ENCODE measurements at places on chromosomes 3 and 15.

GRCh38 chr3:157204431-157204830 lies 44.5 kb upstream of the CCNL1 start:
- no peak for DNase-seq

- DNase-seq = peak; percentile 47
Observed at GRCh38 chr3:197224034-197224444, 74.4 kb downstream of the DLG1 start.

- no peak for DNase-seq
Observed at GRCh38 chr15:90153658-90154057, 47.5 kb upstream of the SEMA4B start.

DNA sequence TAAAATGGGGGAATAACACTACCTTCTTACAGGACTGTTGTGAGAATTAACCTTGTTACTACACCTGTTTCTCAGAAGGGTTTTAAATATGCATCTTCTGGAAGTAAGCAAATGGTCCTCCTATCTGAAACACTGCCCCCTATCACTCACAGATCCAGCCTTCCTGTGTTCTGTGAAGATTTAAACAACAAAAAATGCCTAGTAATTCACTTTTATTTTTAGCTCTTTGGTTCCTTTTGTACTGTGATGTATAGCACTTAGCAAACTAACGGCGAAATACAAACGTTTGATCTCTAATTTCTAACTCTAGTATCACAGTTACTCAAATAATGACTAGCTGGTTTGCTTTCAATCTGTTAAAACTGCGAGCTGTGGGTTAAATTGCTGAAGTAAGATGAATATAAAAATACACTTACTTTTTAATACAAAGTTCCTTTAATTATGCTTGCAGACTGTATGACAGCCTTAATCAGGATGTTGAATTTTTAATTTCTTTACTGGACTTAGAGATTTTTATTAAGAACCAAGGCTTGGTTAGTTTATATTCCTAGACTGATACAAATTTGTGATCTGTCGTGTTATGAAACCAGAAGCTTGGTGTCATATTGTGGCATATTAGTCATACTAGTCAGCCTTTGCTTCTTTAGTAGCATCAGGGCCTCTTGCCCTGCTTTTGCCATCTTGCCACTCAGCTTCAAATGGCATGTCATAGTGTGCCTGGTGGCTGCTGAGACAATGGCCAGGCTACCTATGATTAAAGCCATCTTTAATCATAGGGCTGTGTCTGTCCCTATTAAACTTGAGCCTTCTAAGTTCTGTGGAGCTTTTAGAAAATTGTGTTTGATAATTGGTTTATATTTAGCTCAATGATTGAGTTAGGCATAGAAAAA lies 9.2 kb downstream of the EIF3J start:
- no peak for DNase-seq

DNA sequence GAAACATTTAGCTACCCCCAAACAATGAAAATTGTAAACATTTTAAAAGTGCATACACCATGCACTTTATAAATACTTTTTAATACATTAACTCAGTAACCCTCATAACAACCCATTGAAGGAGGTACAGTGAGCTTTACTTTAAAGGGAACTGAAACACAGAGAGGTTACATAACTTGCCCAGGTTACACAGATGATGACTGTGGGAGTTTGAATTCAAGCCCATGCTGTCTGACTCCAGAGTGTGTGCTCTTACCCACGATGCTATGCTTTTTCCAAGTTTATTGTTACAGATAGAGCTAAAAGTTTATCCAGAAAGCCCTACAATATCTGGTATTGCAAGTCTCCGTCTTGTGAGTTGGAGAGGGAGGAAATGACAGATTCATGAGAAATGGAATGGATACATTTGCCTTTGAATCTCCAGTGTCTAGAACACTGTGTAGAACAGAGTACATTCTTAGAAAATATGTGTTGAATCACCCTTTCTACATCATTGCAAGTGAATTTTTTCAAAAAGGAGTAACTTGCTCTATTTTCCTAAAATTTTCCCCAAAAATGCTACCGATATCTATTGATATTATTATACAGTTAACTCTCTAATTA lies 428.3 kb downstream of the NAALADL2 start:
- DNase-seq = no peak

- DNase-seq = no peak
Observed at GRCh38 chr3:134613006-134613520, 37.8 kb downstream of the KY start.
